NCI-H1048 (cell line): ENCODE measurements at places on chromosomes 16 and 17.

GRCh38 chr16:3608069-3608468 is 3.3 kb downstream of the SLX4 start:
- DNase-seq, result no peak

DNA sequence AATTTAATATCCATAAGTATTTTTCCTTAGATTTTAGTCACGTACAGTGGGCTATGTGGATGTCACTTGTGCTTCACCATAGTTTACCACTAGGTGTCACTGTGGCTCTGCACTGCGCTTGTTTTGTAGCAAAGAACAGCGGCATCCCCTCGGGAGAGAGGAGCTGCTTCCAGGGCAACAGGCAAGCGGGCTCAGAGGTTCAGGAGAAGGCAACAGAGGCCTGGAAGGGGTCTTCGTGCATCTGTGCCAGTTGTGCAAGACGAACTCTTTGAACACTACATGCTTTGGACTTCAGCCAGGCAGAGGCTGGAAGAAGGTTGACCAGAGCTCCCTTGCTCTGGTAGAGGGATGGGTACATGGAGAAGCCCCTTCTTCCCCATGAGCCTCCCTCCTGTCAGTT is 20.6 kb downstream of the CYB561 start:
- DNase-seq, result peak; percentile 54

GRCh38 chr17:79984877-79985276 is 50.8 kb downstream of the TBC1D16 start:
- no peak for DNase-seq

DNA sequence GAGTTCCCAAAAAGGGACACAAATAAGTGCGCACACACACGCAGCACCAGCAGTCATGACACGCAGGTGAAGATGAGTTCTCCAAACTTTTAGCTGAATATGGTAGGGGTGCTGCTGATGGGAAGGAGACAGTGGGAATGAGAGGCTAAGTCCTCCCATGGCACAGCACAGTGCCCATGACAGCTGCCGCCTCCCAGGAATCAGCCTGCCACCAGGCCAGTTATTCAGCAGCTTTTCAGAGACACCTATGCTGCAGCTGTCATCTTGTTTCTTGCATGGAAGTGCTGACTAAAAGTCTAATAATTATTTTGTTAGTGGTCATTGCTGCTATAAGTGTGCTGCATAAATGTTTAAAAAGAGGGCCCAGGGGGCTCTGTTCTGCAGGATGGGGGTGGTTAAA is 12.2 kb downstream of the WFIKKN2 start:
- no peak for DNase-seq

DNA sequence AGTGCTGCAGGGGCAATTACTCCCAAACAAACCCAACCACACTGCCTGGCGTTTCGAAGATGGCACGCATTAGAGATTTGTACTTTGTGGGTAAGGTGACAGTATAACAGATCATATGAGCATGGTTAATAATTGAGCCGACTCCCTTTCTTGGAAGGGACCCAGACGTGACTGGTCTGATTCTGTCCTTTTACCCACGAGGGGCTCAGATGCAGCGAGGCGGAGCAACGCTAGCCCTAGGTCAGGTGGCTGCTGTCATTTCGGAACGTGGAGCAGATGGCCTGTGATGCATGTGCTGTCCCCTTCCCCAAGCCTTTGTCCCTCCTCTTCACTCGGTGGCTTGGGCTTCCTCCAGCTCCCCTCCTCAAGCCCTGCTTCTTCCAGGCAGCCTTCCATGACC is 84.2 kb downstream of the SNX29 start:
- DNase-seq, result no peak

GRCh38 chr17:65933290-65933689 is 258.6 kb downstream of the CEP112 start:
- no peak for DNase-seq

DNA sequence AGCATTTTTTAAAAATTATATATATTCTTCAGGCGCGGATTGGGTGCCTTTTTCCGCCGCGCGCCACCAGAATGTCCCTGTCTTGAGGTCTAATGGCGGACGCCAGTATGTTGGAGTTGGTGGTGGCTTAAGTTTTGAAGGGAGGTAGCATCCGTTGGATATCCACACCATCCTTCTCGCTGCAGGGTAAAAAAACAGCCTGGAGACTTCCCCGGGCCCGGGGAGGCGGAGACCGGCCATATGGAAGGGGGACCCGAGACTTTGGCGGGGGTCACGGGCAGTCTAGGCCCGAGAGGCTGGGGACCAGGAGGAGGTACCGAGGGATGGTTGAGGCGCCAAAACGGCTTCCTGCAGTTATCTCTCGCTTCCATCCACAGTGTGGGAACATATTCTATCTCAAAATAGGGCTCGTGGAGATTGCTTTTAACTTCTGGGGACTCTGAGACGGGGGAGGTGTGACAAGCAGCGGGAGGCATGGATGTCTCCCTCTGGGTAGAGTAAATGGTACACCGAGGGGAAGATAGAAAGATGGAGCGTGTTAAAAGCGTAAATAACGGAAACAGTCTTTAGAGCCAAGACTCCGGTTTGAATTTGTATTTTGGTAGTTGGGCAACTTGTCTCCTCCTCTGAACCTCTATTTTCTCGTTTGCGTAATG is at the start of gene SF3B3:
Gene SF3B3, plus strand, starts transcription at position 74 of the 656 bp plus-strand sequence. CDS start 2,841 bp downstream, outside the sequence.
- DNase-seq, result no peak

DNA sequence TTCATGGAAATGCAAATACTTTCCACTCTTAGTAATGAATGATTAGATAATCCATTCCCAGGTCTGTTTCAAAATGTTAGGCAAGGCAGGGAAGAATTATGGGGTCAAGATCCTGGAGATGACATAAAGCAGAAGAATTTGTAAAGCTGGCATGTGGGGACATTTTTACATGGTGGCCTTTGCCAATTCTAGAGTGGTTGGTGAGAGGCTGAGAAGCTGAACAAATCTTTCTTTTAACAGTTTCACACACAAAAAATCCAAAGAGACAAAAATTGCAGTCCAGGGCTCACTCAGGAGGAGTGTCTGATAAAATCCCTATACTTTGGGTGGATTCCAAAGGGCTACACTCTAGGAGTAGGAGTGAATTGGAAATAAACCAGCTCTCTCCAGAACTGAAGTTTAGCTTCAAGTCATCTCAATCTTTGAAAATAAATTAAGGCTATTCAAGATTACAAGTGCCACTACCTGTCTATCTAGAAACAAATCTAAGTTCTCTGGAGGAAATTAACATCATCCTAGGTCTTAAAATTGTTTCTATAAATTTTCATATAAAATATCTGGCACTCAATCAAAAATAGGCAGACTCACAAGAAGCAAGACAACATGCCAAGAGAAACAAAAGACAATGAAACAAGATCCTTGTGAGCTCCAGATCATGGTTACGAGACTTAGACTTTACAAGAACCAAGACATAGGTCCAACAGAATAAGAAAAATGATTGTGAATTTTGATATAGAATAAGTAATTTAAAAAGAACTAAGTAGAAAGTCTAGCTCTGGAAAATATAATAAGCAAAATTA is 113.0 kb upstream of the AXIN2 start:
- DNase-seq, result no peak

DNA sequence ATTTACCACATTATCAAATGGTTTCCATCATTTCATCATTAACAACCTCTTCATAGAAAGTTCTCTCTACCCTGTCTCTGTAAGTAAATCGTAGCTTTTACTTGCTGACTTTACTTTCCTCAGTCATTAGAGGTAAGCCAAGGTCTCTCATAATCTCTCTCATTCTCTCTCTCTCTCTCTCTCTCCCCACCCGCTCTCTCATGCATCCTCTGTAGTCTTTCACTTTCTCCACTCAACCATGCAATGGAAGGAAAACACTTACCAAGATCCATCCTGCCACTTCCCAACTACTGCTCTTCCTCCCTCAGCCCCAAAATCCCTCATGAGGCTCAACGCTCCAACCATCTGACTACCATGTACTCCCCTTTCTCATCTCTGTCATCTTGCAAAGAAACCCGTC is 6.1 kb downstream of the CEP112 start:
- DNase-seq, result no peak

- no peak for DNase-seq
Observed at GRCh38 chr16:3580251-3580651, 3.0 kb upstream of the NLRC3 start.

GRCh38 chr16:86452451-86452850 is 57.9 kb upstream of the FOXF1 start:
- DNase-seq, result no peak

- DNase-seq, result no peak
Observed at GRCh38 chr16:75733305-75734211, 7.3 kb upstream of the CPHXL start.

DNA sequence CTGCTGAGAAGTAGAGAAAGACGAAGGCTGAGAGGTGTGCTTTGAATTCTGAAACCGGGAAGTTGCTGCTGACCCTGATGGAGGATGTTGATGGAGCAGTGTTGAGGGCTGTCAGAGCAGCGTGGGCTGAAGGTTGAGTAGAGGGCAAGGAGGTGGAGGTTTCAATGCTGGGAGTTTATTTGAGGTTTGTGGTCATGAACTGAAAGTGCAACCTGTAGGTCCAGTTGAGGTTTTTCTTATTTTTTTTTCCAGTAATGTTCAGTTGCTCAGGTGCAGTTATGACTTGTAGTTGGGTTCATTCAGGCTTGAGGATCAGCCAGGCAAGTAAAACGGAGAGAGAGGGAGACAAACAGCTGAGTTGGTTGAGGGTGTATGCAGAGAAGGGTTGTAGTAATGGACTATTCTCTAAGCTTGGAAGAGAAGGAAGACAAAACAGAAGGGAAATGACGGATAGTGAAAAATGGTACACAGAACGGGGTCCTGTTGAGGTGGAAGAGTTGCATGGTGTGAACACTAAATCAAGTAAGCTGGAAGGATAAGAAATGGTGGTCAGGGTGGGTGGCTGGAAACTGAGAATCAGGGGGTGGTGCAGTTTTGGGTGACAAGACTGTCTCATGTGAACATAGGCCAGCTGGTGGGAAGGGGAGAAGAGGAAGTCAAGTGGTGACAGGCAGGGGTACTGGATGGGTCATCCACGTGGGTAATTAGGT is 8.7 kb upstream of the UBE2G1 start:
- no peak for DNase-seq

DNA sequence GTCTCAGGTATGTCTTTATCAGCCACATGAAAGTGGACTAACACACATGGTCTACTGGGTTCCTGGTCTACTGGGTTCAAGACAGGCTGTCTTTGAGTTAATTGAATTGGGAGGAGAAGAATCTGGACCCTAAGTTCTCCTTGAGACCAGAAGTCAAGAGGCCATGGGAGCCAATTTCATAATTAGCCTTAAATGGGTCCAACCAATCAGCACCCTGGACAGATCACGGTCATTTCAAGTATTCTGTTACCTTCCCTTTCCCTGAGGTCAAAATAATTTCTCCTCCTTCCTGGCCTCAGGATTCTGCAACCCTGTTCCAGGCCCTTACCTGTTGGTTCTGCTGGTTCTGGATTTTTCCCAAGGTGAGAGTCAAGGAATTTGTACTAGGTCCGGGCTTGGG is 23.8 kb downstream of the OSBPL7 start:
- no peak for DNase-seq

GRCh38 chr16:10100829-10101228 is 81.4 kb downstream of the GRIN2A start:
- no peak for DNase-seq

- DNase-seq, result no peak
Observed at GRCh38 chr17:63645775-63646487, 23.7 kb downstream of the MAP3K3 start.

GRCh38 chr17:30379903-30380381 is 1.2 kb downstream of the CPD start:
- DNase-seq, result no peak

DNA sequence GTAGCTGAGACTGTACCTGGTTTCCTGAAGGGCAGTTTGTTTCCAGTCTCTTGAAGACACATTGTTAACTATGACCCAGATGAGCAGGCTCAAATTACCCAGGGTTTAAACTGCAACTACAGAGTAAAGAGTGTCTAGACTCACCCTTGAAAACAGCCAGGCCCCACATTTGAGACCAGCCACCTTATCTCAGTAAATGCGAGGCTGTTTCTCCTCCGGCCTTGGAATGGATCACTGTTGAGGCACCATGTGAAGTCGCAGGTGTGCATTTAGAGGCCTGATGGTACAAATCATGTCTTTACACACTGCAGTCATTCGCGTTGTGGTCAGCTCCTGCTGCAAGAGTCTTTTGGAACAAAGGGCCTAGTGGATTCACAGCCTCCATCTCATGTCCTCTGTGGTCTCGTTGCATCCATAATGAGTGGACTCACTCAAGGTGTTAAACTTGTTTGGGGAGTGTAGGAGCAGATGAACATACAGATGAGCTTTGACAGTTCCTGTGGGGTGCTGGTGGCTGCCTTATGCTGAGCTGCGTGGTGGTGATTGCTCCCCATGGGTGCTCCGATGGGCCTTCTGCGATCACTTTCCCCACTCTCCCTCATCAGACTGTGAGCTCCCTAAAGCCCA is 18.5 kb upstream of the N4BP1 start:
- DNase-seq, result no peak

- DNase-seq, result no peak
Observed at GRCh38 chr16:65098916-65099315, 22.9 kb downstream of the CDH11 start.

DNA sequence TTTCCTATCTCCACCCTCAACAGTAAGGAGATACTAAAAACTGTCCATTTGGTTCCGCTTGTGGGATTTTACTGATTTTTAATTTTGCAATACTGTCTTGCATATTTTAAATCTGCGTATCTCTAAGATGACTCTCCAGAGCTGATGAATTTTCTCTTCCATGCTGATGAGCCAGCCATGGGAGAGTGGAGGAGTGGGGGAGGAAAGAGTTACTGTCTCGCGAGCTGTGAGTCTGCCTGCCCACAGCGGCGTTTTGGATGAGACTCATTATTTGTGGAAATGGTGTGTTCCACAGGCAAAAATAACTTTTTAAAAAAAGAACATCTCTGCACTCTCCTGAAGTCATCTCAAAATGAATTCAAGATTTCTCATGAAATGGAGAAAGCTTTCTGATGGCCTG is 34.6 kb upstream of the MYOCD start:
- no peak for DNase-seq

- no peak for DNase-seq
Observed at GRCh38 chr16:17173281-17173680, 297.5 kb downstream of the XYLT1 start.

- DNase-seq, result peak; percentile 53
Observed at GRCh38 chr17:75633486-75634375, 497 bp downstream of the SMIM5 start.

DNA sequence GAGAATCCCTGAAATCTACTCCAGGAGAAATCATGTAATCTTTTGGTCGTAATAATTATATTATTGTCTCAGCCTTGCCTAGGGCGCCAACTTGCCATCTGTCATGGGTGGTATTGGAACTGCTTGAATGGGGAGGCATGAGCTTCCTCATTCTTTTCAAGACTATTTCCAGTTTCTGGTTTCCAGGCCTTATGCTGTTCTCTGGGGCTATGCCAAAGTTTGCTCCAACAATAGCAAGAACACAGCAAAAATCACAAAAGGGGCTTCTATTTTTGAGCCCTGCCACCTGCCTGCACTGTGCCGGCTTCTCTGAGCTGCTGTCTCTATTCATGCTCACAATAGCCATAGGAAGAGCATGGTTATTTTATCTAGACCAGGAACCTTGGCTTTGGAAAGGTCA is 111.7 kb downstream of the SPECC1 start:
- no peak for DNase-seq

- no peak for DNase-seq
Observed at GRCh38 chr16:27840311-27841060, 223.0 kb downstream of the GSG1L start.
